AG04449 (cell line): ENCODE measurements at places on chromosomes 1 and 21.

- DNase-seq: no peak
Observed at GRCh38 chr1:86913399-86913895, 479 bp downstream of the SELENOF start.

DNA sequence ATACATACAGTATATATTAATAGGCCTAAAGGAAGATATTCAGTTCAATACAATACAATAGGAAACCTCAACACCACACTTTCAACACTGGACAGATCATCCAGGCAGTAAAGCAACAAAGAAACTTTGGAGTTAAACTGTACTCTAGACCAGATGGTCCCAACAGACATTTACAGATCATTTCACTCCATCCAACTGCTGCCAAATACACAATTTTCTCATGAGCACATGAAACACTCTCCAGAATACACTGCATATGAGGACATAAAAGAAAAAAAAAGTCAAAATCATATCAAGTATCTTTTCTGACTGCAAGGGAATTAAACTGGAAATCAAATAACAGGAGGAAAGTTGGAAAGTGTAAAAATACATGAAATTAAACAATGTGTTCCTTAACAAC is 607.5 kb upstream of the BRINP3 start:
- DNase-seq: no peak

DNA sequence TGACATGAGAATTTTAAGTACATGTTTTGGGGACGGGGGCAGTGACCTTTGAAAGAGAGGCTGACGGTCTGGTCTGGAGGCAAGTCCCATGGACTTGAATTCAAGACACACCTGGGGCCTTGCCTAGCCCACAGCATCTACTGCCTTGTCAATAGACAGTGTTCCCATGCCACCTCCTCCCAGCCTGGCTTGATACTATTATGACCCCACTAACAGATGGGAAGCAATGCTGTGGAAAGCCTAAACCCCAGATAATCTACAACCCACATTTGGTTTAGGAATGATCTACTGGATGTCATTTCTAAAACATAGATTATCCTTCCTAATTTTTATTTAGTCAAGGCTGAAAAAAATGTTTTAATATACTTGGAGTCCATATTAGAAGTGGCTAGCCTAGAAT is 17.8 kb upstream of the NFASC start:
- no peak for DNase-seq

DNA sequence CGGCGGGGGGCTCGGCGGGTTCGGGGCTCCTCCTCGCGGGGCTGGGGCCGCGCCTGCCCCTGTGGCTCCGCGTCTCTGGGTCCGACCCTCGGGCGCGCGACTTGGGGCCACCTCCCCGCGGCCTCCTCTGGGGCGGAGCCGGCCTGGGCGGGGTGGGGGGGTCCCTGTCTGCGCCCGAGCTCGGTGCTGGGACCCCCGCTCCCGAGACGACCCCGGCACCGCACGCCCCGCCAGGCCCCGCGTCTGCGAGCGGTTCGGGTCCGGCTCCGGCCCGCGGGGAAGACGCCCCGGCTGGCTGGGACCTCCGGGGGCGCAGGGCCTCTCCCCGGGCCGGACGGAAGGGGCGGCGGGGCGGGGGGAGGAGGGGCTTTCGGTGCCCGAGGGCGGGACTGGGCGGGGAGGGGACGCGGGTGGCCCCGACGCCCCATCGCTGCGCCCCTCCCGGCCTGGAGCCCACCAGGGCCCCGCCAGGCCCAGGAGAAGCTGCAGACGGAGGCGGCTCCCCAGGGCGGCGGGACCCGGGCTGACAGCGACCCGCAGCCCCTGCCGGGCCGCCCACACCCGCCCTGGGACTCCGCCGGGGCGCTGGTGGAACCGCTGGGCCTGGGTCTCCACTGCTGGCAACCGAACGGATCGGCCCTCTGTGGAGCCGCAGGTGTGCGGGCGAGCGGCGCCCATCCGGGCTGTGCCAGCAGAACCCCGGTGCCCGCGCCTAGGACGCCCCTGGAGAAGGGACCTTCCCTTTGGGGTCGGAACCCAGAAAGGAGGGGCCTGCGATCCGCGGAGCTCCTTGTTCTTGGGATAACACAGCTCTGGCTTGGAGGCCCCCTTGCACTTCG is 610 bp downstream of the COL6A2 start:
- DNase-seq: no peak
